DMS 273 treated with DMSO at 0.1 percent for 48 hours (cell line): ENCODE measurements at places on chromosomes 7 and 10.

GRCh38 chr7:114874170-114874569, 47.7 kb upstream of the MDFIC start:
- no peak for DNase-seq

- no peak for DNase-seq
Observed at GRCh38 chr7:3682028-3682710, 381.1 kb downstream of the SDK1 start.

DNA sequence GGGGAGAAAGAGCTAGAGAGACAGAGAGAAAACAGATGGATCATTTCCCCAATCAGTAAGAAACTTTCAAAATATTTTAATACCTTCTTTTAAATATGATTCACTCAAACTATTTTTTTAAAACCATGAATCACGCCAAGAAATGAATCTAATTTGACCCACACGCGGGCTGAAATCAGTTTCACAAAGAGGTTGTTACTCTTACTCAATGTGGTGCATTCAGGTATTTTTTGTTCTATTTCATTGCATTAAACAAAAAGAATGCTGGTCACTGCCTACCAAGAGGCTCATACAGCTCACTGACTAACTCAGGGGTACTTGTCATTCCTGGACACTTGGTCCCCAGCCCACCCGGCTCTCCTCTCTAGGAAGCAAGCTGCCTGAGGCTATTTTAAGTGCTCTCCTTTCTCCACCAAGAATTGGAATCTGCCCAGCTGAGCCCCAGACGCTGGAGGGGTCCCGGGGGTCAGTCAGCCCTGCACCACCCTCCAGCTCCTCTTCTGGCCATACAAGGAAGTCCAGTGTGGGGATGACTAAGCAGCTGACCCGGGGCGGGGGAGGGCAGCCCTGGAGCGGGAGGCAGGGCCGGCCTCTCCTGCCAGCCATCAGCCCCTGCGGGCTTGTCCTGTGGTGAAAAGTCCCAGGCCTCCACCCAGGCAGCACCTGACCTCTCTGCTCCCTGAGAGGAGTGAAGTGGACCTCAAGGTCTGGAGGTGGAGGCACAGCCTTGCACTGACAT, 21.7 kb upstream of the PFKP start:
- no peak for DNase-seq

DNA sequence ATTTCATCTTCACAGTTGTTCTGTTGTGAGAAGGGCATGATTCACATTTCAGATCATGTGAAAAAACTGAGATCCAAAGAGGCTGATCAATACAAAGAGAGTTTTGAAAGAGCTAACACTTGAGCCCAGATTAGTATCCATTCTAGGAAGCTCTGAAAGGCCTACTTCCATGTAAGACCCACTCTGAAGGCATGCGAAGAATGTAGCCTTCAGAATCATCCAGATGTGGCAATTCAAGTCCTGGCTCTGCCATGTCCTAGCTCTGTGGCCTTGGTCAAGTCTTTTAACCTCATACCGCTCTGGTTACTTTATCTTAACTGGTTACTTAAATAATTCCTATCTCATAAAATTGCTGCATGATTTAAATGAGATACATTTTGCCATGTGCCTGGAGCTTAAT, 111.1 kb downstream of the FZD1 start:
- DNase-seq: no peak

DNA sequence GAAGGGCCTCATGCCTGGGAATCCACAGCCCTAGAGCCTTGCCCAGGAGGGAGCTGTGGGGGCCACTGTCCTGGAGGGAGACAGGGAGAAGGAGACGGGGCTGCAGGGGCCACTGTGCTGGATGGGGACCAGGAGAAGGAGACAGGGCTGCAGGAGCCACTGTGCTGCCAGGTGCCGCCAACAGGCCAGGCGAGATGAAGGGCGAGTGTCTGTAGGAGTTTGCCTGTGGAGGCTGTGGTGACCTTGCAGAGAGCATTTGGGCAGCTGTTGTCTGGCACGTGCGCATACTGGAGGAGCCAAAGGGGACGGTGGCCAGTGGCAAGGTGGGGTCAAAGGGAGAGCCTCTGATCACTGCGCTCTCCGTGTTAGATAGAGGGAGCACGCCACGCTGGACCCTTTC, 79.2 kb downstream of the NKX6-2 start:
- DNase-seq: no peak

GRCh38 chr10:1595726-1596125, 141.6 kb downstream of the ADARB2 start:
- no peak for DNase-seq

DNA sequence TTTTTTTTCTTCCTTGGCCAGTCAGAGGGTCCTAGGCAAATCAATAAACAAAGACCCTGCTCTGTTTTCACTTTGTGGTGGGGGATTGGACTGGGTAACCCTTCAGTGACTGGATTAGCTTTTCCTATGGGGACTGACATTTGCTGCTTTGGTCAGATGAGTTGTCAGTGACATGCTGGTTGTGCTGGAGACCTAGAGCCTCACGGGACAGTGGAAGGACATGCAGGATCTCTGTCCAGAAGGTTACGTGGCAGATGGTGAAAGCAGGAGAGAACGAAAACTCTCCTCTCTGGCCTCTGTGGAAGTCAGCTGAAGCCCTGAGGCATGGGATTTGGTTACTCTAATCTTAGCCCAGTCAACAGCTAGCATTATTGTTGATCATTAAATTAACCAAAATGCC, 90.0 kb upstream of the BMPER start:
- no peak for DNase-seq

DNA sequence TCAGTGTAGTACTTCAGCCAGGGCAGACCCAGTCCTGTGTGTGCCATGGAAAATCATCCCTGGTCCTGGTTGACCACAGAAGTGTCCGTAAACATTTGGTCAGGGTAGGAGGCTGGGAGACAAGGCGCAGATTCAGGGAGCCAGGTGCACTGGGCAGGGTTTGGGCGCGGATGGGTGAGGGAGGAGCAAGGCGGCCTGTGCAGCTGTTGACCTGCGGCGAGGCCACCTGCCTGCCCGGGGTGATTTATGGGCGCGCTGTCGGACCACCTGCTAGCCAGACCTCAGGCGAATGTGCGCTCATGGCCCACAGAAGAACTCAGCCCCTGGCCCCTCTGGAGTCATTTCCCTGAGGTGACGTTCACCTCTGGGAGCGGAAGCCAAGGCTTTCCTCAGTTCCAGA, 6.6 kb downstream of the SFRP5 start:
- no peak for DNase-seq

GRCh38 chr7:84207615-84208014, 13.0 kb upstream of the SEMA3A start:
- no peak for DNase-seq

DNA sequence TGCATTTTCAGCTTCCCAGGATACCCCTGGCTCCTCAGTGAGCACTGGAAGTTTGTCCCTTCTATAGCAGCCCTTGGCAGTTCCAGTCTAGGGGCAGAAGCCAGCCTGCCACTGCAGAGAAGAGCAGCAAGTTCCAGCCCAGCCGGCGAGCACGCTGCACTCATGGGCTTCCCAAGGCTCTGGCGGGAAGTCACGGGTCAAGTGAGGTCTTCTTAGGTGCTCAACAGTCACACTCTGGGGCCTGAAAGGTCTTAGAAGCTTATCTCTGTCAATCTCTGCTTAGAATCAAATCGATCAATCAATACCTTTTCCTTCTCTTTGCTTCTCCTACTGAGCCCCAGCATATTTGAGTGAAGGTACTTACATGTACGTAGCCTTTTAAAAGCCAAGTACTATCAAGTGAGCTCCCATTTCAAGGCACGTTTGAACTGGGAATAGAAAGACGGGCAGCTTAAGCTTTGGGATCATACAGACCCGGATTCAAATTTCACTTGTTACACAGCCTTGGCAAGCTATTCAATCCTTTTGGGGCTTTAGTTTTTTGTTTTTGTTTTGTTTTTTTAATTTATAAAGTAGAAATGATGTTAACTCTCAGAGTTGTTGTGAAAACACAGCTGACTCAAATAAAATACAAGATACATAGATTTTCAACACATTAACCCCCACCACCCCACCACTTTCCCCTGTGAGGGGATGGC, 152.6 kb upstream of the KLF14 start:
- no peak for DNase-seq

DNA sequence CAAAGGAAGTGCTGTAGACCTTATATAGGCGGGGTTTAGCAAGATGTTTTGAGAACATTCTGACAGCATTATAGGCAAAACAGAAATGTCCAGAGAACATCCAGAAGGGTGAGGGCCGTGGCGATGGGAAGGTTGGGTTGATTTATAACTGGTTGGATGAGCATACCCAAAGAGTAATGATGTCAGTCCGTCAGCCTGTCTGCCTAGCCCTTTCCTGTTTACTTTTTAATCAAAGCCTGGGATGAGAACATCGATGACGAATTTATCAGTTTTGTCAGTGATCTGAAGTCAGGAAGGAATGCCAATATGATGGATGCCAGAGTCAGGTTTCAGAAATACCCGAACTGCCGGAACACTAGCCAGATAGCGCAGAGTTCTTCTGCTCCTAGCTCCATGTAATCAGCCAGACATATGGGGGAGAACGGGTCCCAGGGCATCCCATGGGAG, 33.8 kb upstream of the TRIM8 start:
- DNase-seq: no peak

DNA sequence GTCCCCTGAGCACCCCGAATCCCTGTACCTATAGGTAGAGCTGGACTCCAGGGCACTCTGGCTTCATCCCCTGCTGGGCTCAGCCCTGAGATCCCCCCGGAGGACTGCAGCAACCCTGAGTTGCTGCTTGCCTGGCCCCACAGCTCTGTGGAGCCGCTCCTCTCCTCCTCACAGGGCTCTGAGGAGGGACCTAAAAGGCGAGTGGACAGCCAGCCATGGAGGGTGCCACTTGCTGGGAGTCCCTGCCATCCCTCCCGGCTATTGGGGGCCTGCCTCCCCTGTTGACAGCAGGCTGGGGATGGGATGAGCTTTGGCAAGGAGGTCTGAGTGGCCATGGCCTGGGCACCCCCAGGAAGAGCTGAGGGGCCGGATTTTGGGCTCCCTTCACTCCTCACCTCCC, 28.0 kb upstream of the RASGEF1A start:
- DNase-seq: no peak

DNA sequence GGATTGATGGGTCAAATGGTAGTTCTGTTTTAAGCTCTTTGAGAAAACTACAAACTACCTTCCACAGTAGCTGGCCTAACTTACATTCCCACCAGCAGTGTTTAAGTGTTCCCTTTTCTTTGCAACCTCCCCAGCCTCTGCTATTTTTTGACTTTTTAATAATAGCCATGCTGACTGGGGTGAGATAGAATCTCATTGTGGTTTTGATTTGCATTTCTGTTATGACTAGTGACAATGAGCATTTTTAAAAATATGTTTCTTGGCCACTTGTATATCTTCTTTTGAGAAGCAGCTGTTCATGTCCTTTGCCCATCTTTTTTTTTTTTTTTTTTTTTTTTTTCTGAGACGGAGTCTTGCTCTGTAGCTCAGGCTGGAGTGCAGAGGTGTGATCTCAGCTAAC, 155.2 kb upstream of the BMPER start:
- DNase-seq: no peak

DNA sequence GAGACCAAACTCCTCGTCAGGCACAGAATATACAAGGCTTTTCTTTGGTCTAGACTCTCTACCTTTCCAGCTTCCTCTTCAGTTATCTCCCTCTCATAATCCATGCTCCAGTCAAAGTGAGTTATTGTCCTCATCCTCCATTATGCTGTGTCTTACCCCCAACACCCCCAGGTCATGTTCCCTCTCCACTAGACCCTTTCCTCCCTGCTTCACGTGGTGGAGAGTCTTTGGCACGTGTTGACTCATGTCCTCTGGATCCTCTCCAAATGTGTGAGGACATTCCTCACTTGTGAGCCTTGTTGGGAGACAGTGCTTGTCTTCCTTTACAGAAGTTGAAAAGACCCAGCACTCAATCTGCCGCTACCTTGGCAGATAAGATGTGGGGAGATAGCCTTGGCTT, 36.0 kb upstream of the DLD start:
- no peak for DNase-seq

- DNase-seq: no peak
Observed at GRCh38 chr10:11331046-11331577, 280.3 kb downstream of the USP6NL start.

DNA sequence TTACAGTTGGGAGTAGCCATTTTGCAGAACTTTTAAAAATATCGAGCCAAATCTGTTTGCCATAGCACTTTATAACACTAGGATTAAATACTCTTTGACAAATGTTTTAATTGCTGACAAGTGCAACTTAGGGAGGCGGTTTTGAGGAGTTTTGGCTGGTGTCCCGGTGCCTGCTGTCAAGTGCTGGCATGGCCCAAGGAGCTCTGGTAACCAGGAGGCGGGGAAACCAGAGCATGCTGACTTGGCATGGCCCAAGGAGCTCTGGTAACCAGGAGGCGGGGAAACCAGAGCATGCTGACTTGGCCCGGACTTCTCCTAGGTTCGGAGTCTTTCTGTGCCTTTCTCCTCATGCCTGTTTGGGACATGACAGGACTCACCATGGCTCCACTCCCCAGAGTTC, 30.8 kb upstream of the ZNF32 start:
- peak; percentile 42 for DNase-seq

- no peak for DNase-seq
Observed at GRCh38 chr7:72924386-72924732, 536 bp upstream of the POM121 start.

- no peak for DNase-seq
Observed at GRCh38 chr7:134806197-134806596, 26.8 kb downstream of the CALD1 start.

DNA sequence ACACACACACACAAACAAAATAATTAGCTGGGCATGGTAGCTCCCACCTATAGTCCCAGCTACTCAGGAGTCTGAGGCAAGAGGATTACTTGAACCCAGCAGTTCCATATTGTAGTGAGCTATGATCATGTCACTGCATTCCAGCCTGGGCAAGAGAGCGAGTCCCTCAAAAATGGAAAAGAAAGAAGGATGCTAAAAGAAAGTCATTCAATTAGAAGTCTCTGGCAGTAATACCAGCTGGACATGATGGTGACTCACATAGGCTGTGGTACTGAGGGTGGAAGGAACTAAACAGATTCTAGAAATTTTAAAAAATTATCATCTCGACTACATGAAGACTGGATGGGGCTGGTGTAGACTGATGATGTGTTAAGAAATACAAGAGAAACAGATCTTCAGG, 385.3 kb downstream of the ETV1 start:
- no peak for DNase-seq

DNA sequence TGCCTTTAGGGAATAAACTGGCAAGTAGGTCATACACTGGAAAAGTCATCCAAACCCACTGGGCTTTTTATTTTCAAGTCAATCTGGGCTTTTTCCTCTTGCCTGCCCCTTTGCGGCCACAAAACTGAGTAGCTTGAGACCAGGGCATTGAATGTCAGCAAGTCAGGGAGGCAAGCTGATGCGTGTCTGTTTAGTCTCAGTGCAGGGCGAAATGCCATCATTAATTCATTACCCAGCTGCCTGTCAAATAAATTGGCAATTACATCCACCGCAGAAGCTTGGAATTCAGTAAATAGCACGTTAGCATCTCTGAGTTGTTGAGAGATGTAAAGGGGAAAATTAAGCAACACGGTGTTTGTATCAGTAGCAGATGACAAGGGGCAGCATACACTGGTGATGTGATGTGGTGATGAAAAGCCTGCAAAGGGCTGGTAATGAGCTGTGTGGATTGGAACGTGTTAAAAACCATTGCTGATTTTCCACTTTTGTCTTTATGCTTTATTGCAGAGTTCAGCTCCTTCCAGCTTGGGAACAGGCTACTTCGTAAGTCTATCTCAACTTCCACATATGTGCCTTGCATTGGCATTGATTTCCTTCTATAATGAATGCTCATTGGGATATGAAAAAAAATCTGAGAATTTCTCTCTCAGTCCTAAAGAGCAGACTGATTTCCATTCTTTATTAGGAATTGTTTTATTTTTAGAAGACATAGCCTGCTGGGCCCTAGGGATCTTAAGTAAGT, 535.9 kb downstream of the AUTS2 start:
- peak; percentile 85 for DNase-seq
